Stimulated activated naive CD8-positive, alpha-beta T cell treated with anti-CD3 and anti-CD28 coated beads, Interleukin-15, Interleukin-2, amounts not matched to agents 100 U/mL and 50 U/mL, for 24 hours (primary cell): ENCODE measurements at places on chromosomes 12 and 14.

DNA sequence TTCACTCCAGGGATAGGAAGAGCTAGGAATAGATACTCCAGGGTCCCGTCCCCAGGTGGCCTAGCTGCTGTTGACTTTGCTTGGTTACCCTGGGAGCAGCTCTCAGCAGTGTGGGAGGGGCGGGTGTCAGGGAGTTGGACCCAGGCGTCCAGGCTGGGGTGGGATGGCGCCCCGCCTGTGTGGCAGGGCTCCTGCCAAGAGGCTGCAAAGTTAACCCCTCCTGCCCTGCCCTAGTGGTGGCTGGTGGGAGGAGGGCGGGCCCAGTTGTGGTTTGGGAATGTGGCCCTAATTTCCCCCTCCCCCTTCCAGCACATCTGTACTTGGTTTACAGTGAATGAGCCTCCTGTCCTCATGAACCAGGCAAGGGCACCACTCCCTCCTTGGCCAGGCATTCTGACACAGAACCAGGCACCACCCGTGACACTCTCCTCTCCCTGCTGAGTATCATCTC is 1.7 kb upstream of the RARG start:
- DNase-seq = no peak

DNA sequence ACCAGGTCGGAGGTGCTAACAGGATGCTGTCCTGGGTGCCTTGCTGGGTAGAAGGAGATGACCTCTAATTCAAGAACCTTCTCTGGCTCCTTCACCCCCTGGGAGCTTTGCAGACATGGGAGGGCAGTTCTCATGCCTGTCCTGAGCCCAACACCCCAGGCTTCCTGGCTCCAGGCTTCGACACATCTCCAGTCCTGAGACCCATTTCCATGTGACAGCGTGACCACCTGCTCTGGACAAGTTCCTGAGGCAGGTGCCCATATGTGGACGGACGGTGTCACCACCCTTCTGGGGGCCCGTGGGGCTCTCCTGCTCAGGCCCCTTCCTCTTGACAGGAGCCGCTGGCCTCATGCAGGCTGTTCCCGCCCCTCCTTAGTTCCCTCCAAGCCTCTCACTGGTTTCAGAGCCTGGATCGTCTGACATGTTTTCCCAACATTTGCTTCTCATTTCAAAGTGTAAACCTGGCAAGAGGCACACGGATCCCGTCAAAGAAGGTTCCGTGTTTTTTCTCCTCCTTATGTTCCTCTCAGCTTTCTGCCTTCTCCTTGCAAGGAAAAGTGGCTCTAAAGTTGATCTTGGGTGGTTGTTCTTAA is 291.9 kb upstream of the RTL1 start:
- no peak for DNase-seq

GRCh38 chr14:73633116-73634010 is 11.4 kb upstream of the DNAL1 start:
- peak; percentile 66 for DNase-seq

DNA sequence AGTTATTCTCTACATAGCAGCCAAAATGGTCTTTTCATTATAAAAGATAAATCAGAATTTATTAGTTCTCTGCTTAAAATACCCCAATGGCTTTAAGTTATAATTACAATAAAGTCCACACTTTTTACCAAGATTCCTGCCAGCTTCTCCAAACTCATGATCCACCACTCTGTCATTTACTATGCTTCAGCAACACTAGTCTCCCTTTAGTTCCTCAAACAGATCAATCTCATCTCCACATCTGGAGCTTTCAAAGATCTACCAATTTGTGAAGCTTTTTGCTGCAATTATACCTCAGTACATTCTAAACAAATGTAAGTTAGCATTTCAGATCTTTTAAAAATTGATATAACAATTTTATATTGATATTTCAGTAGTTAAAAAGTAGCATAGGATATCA is 24.9 kb downstream of the CATSPERB start:
- DNase-seq = no peak

DNA sequence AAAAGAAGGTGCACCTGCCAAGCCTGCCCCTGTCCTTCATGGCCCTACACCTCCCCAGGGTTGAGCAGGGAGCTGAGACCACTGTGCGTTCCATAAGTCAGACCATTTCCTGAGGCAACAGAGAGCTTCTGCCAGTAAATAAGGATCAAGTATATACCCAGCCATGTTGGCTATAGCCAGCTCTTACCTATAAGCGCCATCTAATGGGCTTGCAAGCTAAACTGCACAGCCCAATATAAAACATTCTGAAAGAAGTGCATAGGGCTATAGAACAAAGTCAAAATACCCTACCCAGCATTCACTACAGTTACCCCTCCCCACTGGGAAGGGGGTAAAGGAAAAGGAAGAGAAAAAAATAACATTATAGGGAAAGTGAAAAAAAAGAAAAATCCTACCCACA is 59.3 kb upstream of the SCAF11 start:
- no peak for DNase-seq
